ENCODE measurements at places on chromosomes 5 and 9.

- no peak for ATAC-seq
Measured at GRCh38 chr9:10250219-10250618, 362.6 kb downstream of the PTPRD start.

DNA sequence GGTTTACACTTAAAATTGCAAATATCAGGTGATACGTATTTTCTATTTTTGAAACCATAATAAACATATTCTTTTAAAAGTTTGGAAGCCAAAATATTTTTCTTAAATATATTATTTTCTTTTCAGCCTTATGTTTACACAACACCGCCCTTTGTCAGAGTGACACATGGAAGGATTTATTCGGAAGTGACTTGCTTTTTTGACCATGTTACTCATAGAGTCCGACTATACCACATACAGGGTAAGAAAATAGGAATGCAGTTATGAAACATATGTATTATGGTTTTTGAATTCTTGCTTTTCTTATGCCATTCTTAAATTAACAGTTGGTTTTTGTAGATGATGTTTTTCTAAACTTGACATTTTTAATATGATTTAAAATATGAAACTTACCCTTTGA, 133.9 kb downstream of the MAN2A1 start:
- no peak for ATAC-seq

- ATAC-seq = peak; percentile 92
Measured at GRCh38 chr9:14423815-14424261, 109.9 kb upstream of the NFIB start.

DNA sequence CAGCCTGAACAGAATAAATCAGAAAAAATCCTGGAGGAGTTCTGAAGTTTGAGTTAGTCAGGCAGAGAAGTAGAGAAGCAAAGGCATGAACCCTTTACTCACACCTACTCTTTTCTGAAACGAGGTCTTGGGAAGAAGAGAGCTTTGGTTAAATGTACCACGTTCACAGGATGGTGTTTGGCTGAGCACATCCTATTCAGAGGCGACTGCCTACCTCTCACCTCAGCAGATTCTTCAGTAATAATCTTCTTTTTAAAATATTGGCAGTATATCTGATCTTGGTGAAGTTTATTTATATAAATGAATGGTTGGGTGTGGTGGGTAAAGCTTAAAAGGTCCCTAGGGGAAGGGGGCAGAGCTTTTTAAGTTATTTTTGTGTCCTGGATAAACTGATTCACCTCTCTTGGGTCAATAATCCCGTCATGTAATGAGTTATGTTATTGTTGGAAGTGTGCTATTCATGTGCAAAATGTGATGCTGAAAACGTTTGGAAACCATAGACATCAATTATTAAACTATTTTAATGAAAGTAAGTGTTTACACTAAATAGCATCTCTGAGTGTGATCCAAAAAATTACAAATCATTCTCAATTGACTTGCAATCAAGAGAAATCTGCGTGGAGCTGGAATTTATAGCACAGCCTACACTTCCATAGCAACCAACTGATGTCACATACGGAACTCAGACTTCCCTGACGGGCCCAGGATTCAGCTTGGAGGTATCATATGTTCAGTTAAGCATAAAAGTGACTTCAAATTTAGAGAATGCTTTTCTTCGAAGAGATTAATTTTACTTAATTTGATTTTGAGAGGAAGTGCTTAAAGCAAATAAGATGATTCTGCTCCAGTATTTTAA, 94.3 kb upstream of the EQTN start:
- peak; percentile 51 for ATAC-seq

GRCh38 chr5:96259151-96259772, 173.8 kb downstream of the PCSK1 start:
- peak; percentile 20 for ATAC-seq

GRCh38 chr5:173974688-173975239, 14.2 kb upstream of the C5orf47 start:
- ATAC-seq = no peak

DNA sequence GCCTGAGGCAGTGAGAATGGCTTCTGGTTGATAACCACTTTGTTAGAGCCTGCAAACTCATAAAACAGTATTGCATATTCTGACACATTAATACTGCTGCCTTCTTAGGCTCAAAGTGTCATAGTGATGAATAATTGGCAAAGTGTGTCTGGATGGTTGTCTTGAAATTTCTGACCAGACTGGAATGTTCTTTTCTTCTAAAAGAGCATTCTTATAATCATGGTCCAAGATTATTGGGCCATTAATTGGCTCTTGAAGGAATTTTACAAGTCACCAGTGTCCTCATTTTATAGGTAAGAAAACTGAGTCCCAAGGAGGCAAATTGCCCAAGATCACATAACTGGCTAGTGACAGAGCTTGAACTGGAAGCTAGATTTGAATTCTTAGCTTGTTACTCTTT, 111.7 kb downstream of the PCSK1 start:
- no peak for ATAC-seq

Measured in SK-N-SH treated with all-trans-retinoic acid at 6 μM for 48 hours (cell line).